ENCODE measurements at places on chromosomes 4 and X. TPM values are rescaled to one million over a fixed set of nuclear protein-coding genes. Genes with fewer than 3 reads are reported as not detected.

- no peaks in the 10 kb centered on the region for H3K4me1 ChIP-seq
- no peak overlapping the region for H3K27ac ChIP-seq
- no peak for DNase-seq
Measured at GRCh38 chrX:82556588-82556987, 951.5 kb upstream of the POU3F4 start.

DNA sequence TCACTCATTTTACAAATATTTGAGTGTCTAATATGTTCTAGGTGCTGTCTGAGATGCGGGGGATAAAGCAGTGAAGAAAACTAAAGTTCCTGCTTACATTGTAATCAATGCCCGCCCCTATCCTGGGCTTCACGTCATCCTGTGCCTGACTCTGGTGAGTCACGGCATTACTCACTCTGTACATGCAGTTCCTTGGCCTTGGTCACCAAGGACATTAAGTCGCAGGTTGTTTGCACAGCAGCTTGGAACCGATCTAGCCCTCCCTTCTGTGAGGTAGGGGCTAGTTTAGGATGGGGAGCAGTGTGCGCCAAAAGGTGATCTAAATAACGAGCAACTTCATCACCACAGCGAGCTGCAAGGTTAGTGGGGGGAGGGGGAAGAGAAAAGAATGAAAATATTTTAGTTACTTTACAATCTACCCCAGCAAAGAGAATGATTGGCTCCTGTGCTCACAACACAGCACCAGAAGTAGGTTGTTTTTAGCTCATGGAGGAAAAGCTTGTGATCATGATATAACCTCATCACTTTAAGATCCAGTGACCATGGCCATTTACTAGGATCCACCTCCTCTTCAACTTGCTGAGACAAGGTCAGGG, 48.0 kb upstream of the HDAC8 start:
- no peaks in the 10 kb centered on the region for H3K27me3 ChIP-seq
- H3K36me3 ChIP-seq, result no peaks in the 10 kb centered on the region
- H3K4me3 ChIP-seq, result no peak overlapping the region

- no peak overlapping the region for H3K27ac ChIP-seq
- no peaks in the 10 kb centered on the region for H3K36me3 ChIP-seq
- no peak overlapping the region for H3K4me3 ChIP-seq
- no peaks in the 10 kb centered on the region for H3K27me3 ChIP-seq
Measured at GRCh38 chr4:33924239-33924638, 2320.1 kb downstream of the ARAP2 start.

The CXCL11 gene
- 0.55 TPM for total RNA-seq

The USP17L15 gene
- total RNA-seq, result not detected

All from testis (tissue), 5 donors.